ENCODE measurements at places on chromosomes 7 and 10.

- DNase-seq = peak; percentile 79
These were observed at the start of gene ADAP1 for GRCh38 chr7:954330-955238. ADAP1 (minus strand) TSS chr7:954680; CDS start chr7:954477, 203 bp downstream.

- DNase-seq = no peak
These were observed 95.9 kb downstream of the POLL start for GRCh38 chr10:101492205-101492604.

- no peak for DNase-seq
These were observed 131.7 kb upstream of the ADAM12 start for GRCh38 chr10:126519992-126520391.

DNA sequence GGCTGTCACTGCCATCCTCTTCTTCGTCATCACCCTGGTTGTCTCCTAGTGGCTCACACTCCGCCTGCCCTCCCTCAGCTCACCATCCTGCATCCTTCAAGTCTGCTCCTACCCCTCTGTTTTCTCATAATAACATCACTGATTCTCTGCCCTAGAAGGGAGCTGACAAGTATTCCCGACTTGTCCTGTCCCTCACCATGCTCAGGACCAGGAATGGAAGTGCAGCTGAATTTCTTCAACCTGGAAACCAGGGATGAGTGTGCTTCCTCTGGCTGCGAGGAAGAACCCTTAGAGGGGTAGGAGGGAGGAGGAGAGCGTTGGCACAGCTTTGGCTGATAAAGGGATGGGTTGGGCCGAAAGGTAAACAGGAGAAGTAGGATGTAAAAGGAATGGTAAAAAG, 174.8 kb upstream of the GPR26 start:
- DNase-seq = no peak

DNA sequence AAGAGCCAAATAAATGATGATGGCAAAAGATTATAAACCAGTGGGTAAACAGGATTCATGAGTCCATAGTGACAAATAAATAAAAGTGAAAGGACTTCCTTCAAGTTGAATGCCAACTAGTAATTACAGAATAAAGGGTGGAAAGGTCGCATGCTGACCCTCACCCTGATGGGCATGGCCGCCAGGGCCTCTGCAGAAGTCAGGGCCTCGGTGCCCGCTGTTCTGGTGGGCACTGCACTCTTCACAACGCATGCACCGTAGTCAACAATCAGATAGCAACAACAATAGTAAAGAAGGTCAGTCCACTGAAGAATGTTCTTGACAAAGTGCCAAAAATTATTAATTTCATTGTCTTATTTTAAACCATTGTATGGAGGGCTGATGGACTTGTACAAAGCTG, 123.2 kb upstream of the LANCL2 start:
- DNase-seq = no peak

DNA sequence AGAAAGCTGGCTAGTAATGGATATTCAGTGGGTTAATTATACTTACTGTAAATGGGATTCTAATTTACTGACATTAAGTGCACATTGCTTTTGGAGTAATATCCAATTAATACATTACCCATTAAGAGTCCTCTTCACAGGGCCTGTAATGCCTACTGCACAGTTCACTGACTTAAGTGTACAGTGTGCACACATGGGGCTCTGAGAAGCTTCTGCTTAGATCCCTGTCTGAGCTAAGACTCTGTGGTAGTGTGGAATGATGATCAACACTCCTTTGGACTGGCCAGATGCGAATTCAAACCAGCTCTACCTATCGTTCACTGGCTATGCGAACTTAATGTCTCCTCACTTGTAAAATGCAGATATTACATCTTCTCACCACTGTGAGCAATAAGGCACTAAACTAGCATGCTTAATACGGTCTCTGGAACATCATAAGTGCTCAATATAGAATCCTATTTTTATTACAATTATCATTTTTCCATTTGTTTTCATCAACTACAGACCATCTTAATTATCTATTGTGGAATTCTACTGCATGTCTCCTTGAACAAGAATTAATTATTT, 53.8 kb upstream of the SEC61G start:
- no peak for DNase-seq

DNA sequence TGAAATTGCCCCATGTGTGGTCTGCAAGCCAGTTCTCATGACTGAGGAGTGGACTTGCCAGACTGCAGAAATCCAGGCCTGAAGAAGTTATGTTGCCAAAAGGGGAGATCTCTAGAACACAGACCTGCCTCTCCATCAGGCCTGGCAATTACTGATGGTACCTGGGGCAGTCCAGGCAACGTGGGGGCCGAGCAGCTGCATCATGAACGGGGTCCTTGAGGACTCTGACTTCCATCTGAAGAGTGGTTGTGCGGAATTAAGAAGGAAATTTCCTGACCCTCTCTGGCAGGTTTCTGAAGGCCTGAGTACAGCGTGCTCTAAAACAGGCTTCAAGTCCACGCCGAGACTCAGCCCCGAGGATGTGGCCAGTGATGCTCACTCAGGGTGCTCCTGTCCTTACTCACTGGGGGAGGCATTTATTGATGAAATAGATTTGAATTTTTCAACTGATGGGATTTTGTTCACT, 30.4 kb downstream of the RAMP3 start:
- DNase-seq = no peak

GRCh38 chr10:21953585-21954057, 49.9 kb downstream of the DNAJC1 start:
- DNase-seq = no peak

GRCh38 chr10:30070001-30070685, 10.8 kb upstream of the JCAD start:
- no peak for DNase-seq

DNA sequence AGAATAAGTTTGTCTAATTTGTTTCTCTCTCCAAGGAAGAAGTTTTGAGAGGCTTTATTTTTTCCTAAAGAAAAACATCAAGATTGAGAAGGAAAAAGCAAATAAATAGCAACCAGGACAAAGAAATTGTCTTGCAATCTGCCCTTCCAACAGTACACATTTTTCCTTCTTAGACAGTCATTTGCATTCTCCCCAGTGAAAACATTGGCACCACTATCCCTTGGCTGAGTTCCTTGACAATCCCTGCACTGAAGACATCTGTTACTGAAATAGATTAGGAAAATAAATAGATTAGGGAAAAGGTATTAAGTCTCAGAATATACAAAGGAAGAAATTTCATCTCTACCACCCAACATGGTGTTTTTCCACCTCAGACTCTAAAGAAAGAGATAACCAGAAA, 12.2 kb upstream of the TMEM243 start:
- no peak for DNase-seq
